NCI-H187 (cell line): ENCODE measurements at places on chromosomes 16 and 17.

DNA sequence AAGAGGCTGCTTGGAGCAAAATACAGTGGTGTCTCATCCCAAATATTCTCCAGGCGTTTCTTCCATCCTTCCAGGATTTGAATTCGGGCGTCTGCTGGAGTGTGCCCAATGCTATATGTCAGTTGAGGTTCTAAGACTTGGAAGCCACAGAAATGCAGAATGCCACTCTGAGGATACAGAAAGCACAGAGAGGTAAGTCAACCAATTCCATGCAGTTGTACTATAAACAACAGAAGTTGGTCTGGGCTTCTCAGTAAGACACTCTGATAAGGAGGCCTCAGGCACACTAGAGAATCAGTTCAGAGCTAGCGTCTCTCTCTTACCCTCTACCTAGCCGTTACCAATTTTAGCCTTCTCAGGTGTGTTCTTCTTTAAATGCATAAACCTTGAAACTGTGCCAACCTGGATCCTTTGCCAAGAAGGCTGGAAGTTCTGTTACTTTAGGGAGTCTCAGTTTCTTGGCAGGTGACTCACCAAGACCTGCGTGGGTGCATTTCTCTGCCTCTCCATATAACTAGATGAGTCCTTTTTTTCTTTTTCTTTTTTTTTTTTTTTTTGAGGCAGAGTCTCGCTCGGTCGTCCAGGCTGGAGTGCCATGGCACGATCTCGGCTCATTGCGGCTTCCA is 15.1 kb downstream of the NQO1 start:
- DNase-seq, result no peak

- no peak for DNase-seq
These were observed 49.3 kb upstream of the WSB1 start for GRCh38 chr17:27244491-27245223.

DNA sequence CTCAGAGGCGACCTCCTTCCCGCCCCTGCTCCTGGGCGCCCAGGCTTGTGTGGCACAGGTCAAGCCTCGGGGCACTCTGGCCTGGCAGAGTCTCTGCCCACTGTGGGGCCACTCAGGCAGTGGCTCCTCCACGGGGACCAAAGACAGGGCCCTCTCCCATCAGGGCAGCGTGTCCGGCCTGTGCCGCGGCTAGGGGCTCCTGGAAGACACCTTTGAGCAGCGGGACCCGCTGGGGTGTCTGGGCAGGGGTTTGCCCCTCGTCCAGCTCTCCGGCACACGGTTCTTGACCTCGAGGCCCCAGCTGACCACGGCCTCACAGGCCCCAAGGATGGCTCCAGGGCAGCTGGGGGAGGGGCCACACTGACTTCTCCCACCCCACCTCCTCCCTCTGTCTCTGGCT is 24.7 kb upstream of the SSTR5 start:
- no peak for DNase-seq

DNA sequence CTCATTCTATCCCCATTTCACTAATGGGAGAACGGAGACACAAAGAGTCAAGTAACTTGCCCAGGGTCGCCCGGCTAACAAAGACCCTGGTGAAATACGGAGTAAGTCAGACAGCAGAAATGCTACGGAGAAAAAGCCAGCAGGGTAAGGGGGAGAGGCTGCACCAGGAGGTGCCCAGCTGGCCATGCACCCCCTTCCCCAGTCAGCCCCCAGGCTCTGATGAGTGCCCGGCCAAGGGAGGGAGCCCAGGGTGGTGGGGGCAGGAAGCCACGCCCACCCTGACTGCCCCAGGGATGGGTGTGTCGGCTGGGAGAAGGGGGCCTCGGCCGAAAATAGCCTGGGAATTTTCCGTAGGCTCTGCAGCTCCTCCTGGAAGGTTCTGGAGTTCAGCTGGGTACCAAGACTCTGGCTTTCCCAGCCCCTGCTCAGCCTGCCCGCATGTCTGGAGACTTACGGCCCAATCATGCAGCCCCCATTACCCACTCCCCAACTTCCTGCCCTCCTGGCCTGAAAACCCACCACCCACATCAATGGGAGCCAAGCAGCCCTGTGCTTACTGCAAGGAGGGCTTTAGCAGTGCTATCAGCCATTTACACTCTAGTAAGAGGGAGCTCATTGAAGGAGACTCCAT is 4.2 kb downstream of the CARHSP1 start:
- no peak for DNase-seq

DNA sequence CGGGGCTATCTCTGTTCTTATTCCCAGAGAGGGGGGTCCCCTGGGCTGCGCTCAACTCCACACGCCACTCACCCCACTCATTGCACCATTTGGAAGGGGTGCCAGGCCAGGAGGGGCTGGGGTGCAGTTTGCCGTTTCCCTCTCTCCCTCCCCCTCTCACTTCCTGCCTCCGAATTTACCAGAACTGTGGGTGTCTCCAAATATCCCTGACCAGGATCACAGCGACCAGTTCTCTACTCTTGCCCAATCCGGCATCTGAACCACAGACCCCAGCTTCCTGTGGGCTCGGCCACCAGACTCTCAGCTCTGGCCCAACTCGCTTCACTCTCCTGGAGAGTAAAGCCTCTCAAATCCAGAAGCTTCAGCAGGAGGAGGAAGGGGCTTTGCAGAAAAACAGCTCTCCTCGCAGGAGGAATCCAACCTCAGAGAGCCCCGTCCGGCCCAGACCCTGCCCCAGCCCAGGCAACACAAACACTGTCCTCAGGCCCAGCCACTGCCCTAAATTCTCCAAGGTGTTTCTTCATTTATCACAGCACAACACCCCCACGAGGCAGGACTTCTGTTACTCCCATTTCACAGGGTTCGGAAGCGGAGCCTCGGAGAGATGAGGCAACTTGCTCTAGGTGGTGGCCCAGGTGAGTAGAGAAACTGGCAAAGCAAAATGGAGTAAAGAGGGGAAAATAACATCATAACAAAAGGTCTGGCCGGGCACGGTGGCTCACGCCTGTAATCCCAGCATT is 423 bp upstream of the ASGR2 start:
- no peak for DNase-seq

- DNase-seq, result no peak
These were observed 296.2 kb downstream of the SEC14L1 start for GRCh38 chr17:77437017-77437416.

DNA sequence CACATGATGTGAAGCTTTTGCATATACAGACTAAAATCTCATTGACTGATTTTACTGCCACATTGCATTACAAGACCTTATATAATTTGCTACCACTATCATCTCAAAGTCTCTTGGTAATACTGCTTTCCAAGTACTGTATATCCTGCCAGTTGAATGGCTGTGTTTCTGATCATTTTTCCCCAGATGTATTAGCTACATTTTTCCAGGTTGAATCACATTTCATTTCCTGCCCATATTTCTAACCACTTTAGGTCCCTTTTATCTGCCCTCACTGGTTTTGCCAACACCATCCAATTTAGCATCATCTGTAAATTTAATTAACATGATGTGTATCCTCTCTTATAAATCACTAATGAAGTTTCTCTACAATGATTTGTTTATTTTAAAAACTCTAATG is 365.7 kb upstream of the PMFBP1 start:
- DNase-seq, result no peak
